Right lobe of liver (tissue), 6 donors: ENCODE measurements at places on chromosomes 3 and 15. TPM values are rescaled to one million over a fixed set of nuclear protein-coding genes. Genes with fewer than 3 reads are reported as not detected.

GRCh38 chr3:70919661-70920060 is 607.2 kb upstream of the MDFIC2 start:
- H3K36me3 ChIP-seq: no peaks in the 10 kb centered on the region
- no peak overlapping the region for H3K27ac ChIP-seq

DNA sequence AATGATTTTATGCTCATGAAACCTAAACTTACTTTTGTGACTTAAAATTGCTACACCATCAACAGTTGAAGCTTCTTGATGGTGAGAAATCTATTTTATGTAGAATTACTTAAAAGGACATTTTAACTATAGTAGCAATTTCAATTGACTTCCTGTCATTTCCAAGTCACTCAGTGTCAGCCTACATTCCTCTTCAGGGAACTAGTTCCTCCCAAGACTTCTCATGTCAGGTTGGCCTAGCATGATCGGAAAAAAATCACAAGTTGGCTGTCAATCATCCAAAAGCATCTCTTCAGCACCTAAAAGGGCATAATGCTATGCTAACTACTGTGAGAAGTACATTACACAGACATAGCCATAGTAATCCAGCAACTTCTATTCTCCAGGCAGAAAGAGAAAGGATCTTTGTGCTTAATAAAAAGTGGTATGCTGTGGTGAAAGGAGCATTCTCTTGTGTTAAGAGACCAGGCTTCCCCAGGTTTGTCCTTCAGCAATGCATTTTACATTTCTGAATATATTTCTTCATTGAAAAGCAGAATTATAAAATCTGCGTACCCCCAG is 893.7 kb downstream of the AGBL1 start:
- no peak overlapping the region for H3K27ac ChIP-seq
- no peak for DNase-seq
- H3K27me3 ChIP-seq: no peaks in the 10 kb centered on the region
- H3K4me1 ChIP-seq: no peaks in the 10 kb centered on the region
- H3K36me3 ChIP-seq: no peaks in the 10 kb centered on the region
- H3K4me3 ChIP-seq: no peak overlapping the region

DNA sequence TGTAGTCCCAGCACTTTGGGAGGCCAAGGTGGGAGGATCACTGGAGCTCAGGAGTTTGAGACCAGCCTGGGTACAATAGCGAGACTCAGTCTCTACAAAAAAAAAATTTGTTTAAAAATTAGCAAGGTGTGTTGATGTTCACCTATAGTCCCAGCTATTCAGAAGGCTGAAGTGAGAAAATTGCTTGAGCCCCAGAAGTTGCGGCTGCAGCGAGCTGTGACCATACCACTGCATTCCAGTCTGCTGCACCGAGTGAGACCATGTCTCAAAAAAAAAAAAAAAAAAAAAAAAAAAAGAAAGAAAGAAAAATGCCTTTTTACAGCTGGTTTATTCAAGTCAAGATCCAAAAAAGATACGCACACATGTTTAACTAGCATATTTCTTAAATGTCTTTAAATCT is 17.0 kb upstream of the MUC20 start:
- no peak for DNase-seq
- H3K36me3 ChIP-seq: no peaks in the 10 kb centered on the region
- H3K27me3 ChIP-seq: no peaks in the 10 kb centered on the region
- no peak overlapping the region for H3K4me3 ChIP-seq
- no peaks in the 10 kb centered on the region for H3K4me1 ChIP-seq
- no peak overlapping the region for H3K27ac ChIP-seq

DNA sequence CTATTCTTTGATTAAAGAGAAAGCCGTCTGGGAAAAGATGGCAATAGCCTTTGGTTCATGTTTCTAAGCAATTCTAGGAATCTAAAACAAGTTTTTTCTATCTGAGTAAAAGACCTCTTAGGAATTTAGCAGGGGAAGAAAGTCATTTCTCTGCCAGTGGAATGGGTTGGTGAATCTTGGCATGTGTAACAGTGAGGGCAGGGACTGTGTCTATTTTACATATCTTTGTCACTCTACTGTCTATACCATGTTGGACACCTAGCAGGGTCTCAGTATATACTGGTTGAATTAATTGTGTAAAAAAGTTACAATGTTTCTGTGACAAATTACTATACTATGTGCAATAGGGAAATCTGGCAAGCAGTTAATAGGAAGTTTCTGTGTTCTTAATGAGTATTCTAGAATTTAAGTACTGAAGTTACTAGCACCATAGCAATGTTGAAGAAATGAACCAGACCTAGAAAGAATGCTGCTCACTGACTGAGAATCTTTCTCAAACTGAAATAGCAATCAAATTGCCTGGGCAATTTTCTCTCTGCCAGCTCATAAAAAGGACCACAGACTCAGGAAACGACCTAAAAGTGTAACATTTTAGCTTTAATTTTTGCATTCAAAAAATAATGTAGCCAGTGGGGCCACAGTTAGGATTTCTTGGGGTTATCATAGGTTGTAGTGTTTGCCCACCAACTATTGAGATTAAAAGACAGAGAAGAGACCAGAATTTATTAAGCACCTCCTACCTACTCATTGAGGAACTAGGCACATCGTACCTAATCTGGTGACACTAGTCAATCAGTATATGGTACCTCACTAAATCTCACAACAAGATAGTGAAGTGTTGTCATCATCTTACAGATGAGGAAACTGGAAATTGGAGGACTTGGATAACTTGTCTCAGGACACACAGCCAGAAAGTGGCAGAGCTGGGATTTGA is 56.2 kb upstream of the LEKR1 start:
- no peaks in the 10 kb centered on the region for H3K36me3 ChIP-seq
- no peak overlapping the region for H3K4me3 ChIP-seq
- no peaks in the 10 kb centered on the region for H3K4me1 ChIP-seq
- DNase-seq: no peak
- no peak overlapping the region for H3K27ac ChIP-seq

DNA sequence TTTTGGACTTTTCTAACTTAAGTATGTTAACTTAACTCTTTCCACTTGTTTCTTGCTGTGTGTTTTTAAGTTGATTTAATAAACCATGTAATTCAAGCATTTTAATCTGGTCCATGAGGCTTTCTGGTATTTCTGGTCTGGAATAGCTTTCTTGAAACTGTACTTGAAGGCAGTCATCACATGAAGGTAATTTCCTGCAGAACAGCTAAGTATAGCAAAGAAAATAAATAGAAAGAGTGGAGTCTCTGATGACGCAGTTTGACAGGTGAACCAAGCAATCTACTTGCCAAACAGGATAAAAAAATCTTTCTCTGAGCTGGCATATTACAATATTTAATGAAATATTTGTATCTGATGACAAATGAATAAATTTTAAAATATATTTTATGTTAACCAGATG is 74.9 kb downstream of the BTLA start:
- H3K4me3 ChIP-seq: no peak overlapping the region
- no peaks in the 10 kb centered on the region for H3K36me3 ChIP-seq
- no peaks in the 10 kb centered on the region for H3K27me3 ChIP-seq
- no peak for DNase-seq
- no peaks in the 10 kb centered on the region for H3K4me1 ChIP-seq

GRCh38 chr15:87777054-87777561 is 479.4 kb downstream of the NTRK3 start:
- no peaks in the 10 kb centered on the region for H3K27me3 ChIP-seq
- H3K36me3 ChIP-seq: no peaks in the 10 kb centered on the region
- H3K27ac ChIP-seq: no peak overlapping the region
- no peaks in the 10 kb centered on the region for H3K4me1 ChIP-seq
- no peak overlapping the region for H3K4me3 ChIP-seq

DNA sequence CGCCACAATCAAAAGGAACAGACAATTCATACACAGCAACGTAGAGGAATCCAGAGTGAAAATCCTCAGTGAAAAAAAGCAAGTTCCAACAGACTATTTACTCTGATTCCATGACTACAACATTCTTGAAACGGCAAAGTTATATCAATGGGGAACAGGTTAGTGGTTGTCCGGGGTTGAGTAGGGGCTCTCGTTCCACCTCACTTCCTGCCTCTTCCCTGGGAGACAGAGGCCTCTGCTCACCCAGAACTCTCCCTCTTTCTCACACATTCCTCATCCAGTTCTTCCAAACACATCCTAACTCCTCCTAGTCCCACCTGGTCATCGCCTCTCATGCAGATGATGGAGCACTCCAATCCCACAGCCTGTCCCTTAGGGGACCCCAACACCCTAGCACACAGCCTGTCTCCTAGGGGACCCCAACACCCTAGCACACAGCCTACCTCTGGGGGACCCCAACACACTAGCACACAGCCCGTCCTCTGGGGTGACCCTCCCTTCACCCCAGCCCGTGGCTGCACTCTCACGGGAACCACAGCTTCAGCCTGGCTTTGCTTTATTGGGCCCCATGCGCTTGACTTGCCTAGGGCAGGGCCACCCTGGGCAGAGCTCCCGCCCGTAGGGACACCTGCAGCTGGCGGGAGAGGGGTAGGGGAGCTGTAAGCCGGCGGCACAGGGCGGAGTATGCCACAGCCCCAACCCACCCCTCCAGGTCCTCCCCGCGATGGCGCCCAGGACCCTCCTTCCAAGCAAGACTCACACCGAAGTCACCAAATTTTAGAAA is 5.2 kb downstream of the OCA2 start:
- H3K4me3 ChIP-seq: no peak overlapping the region
- H3K27me3 ChIP-seq: no peaks in the 10 kb centered on the region
- H3K27ac ChIP-seq: no peak overlapping the region
- no peaks in the 10 kb centered on the region for H3K4me1 ChIP-seq
- DNase-seq: no peak

- H3K36me3 ChIP-seq: peaks cover 4% of the 10 kb centered on the region
- peak overlapping the region; percentile 77 for H3K4me3 ChIP-seq
- no peak for DNase-seq
Measured at GRCh38 chr3:134486577-134487041, 752 bp downstream of the CEP63 start.

- DNase-seq: no peak
- no peaks in the 10 kb centered on the region for H3K36me3 ChIP-seq
- no peak overlapping the region for H3K27ac ChIP-seq
- no peaks in the 10 kb centered on the region for H3K27me3 ChIP-seq
- H3K4me3 ChIP-seq: no peak overlapping the region
- no peaks in the 10 kb centered on the region for H3K4me1 ChIP-seq
Measured at GRCh38 chr3:11136830-11137626, 17.3 kb upstream of the HRH1 start.

- H3K4me3 ChIP-seq: no peak overlapping the region
- DNase-seq: no peak
- no peak overlapping the region for H3K27ac ChIP-seq
- H3K4me1 ChIP-seq: no peaks in the 10 kb centered on the region
- H3K27me3 ChIP-seq: no peaks in the 10 kb centered on the region
Measured at GRCh38 chr3:181326637-181327223, 337.2 kb upstream of the DNAJC19 start.

DNA sequence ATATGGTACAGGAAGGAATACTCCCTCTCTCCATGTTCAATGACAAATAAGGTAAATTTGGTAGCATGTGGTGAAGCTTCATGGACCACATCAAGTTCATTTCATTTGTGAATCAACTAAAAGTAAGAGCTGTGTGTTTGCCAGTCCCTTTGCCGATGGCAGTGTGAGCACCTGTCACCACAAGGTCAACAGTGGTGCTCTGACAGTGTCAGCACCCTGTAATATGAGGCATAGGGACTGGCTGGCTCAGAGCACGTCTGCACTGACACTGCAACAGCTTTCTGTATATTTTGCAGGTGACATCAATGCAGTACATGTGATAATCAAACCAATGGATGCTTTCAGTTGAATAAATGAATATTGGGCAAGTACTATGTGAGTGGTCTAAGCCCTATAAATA is 852.4 kb downstream of the TUSC7 start:
- H3K27me3 ChIP-seq: no peaks in the 10 kb centered on the region
- no peaks in the 10 kb centered on the region for H3K4me1 ChIP-seq
- H3K4me3 ChIP-seq: no peak overlapping the region
- no peak for DNase-seq
- H3K36me3 ChIP-seq: no peaks in the 10 kb centered on the region
- H3K27ac ChIP-seq: no peak overlapping the region

DNA sequence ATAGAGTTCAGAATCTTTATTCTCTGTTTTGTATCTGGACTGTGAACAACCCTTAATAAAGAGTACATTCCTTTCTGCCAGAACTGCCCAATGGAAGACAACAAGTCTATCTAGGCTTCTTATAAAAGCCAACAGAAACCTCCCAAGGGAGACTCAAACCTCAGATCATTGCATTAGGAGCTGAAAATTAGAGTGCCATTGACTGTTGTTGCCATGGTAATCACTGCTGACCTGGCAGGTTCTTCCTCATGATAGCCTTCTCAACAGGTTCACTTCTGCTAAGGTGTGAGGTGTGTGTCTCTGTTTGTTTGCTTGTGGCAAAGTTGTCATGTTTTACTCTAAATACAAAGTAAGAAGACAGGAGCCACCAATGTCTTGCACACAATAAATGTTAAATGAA is 79.2 kb downstream of the TMEM108 start:
- H3K27me3 ChIP-seq: no peaks in the 10 kb centered on the region
- H3K4me3 ChIP-seq: no peak overlapping the region
- DNase-seq: no peak
- H3K36me3 ChIP-seq: no peaks in the 10 kb centered on the region

DNA sequence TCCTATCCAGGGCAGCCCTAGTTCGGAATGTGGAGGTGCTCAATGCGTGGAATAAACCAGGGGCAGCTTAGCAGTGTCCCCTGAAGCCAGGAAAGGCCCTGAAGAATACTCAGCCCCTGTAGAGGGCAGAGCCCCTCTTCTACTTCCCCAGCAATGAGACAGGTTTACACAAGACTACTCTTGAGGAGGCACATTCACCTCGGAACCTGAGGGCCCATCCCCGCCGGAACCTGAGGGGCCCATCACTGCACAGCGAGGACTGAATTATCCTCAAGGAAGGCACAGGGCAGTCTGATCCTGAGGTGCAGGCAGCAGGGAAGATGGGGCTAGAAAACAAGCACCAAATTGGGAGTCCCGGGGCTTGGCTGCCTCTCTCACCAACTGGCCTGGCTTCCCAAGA is 22.2 kb downstream of the CCDC13 start:
- H3K27me3 ChIP-seq: no peaks in the 10 kb centered on the region
- H3K4me1 ChIP-seq: no peaks in the 10 kb centered on the region
- no peak overlapping the region for H3K4me3 ChIP-seq
- no peaks in the 10 kb centered on the region for H3K36me3 ChIP-seq
- peak; percentile 28 for DNase-seq
- H3K27ac ChIP-seq: no peak overlapping the region

- DNase-seq: no peak
- H3K27me3 ChIP-seq: no peaks in the 10 kb centered on the region
- no peak overlapping the region for H3K4me3 ChIP-seq
- no peak overlapping the region for H3K27ac ChIP-seq
Measured at GRCh38 chr3:125072749-125073389, 17.1 kb upstream of the HEG1 start.

Gene BUB1B
- total RNA-seq: 1.5 TPM
